ENCODE measurements at places on chromosomes 11 and 22.

- no peak for DNase-seq
Measured at GRCh38 chr11:70540196-70540595, 141.9 kb downstream of the CTTN start.

- DNase-seq = no peak
Measured at GRCh38 chr11:9851366-9851765, 187.5 kb downstream of the SWAP70 start.

- DNase-seq = no peak
Measured at GRCh38 chr22:50219800-50220602, 19.2 kb downstream of the SELENOO start.

GRCh38 chr11:74608431-74608830 is 16.0 kb downstream of the POLD3 start:
- no peak for DNase-seq

GRCh38 chr11:1727861-1728260 is 22.5 kb downstream of the IFITM10 start:
- DNase-seq = no peak

GRCh38 chr11:107203656-107204055 is 185.4 kb upstream of the GUCY1A2 start:
- DNase-seq = no peak
